ENCODE measurements at places on chromosomes 7 and 10. TPM values are rescaled to one million over a fixed set of nuclear protein-coding genes. Genes with fewer than 3 reads are reported as not detected.

DNA sequence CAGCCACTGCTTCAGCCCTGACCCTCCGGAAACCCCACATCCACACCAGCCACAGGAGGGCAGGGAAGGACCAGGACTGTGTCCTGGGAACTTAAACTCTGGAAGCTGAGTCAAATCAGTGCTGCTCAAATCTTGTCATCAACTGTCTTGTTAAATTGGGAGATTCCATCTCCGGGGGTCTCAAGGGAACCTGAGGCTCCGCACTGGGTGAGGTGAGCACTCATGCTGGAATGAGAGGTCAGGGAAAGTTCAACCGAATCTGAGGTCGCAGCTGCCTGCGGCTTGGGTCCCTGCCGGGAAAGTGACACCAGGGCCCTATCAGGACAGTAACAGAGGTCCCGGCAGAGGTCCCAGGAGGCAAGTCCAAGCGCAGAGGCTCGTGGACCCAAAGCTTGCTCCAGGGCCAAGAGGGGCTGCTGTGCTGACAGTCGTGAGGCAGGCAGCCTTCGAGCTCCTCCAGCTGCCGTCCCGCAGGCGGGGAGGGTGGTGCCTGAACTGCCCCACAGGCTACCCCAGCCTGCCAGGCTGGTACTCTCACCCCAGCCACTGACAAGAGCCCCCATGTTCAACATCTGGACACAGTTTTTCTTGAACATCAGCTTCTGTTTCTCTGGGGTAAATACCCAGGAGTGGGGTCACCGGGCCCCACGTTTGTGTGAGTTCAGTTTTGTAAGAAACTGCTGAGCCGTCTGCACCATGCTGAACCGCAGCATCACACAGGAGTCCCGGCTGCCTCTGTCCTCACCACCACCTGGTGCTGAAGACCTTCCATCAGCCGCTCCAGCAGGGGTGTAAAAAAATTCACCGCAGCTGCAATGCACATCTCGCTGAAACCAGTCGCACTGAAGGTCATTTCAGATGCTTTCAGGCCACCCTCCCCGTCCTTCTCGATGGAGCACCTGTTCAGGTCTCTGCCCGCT lies 101.0 kb downstream of the DIP2C start:
- H3K27ac ChIP-seq = peak overlapping the region; percentile 68
- DNase-seq = no peak
- peaks cover 30% of the 10 kb centered on the region for H3K4me1 ChIP-seq
- no peaks in the 10 kb centered on the region for H3K27me3 ChIP-seq
- peaks cover 4% of the 10 kb centered on the region for H3K36me3 ChIP-seq

C7orf57 gene
- not detected for total RNA-seq

DNA sequence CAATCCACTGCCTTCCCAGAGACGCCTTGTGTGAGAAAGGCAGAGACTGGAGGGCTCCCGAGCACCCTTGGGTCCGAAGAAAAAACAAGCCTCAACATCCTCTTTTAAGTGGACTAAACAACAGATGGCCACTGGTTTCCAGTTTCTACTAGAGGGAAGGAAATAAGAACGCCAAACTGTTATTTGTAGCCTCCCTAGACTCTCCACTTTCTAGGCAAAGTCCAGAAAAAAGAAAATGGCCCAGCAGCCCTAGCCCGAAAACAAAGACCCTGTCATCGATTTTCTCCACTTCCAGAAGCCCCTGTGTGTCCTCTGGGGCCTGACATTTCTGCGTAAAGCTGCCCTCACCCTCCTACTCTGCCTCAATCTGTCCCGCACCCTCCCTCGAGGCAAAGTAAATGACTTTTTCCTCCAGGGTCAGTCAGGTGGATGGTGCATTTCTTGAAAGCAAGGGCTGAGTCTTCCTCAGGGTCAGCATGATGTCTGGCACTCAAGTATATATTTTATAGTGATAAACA lies 6.0 kb downstream of the RGS10 start:
- peaks cover 59% of the 10 kb centered on the region for H3K27me3 ChIP-seq
- no peak overlapping the region for H3K27ac ChIP-seq
- DNase-seq = no peak
- H3K36me3 ChIP-seq = no peaks in the 10 kb centered on the region
- no peak overlapping the region for H3K4me3 ChIP-seq
- H3K4me1 ChIP-seq = no peaks in the 10 kb centered on the region

DNA sequence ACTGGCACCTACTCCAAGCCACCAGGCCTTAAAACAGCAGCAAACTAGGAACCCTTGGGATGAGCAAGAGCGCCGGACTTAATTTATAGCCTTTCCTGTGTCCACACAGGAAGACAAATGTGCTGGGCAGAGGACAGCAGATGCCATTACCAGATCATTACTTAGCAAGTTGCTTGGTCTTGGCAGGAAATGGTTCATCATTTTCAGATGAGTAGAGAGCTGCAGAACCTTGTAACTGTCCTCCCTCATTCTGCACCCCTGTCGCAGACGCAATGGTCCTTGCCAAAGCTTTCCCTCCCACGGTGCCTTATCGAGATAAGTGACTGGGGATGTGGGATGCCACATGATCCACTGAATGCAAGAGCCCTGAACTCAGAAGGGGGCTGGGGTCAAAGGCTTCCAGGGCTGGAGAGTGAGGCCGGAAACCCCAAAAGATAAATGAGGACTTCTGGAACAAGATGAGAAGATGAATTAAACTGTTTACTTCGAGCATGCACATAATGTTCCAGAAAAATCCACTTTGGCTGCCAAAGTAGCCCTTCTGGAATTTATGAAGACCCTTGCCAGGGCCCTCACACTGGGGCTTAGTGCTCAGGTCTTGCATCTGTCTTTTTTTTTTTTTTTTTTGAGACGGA lies 145.6 kb upstream of the ZNF32 start:
- no peak overlapping the region for H3K4me3 ChIP-seq
- H3K27ac ChIP-seq = no peak overlapping the region
- DNase-seq = no peak
- peaks cover 24% of the 10 kb centered on the region for H3K27me3 ChIP-seq

AS3MT gene
- 26.9 TPM for total RNA-seq

GRCh38 chr10:30967650-30968410 lies 63.8 kb downstream of the ZNF438 start:
- no peak overlapping the region for H3K4me3 ChIP-seq
- H3K4me1 ChIP-seq = peaks cover 12% of the 10 kb centered on the region
- DNase-seq = no peak

FZD1 gene
- total RNA-seq = 11.8 TPM

PYROXD2 gene
- total RNA-seq = 15.8 TPM

DNA sequence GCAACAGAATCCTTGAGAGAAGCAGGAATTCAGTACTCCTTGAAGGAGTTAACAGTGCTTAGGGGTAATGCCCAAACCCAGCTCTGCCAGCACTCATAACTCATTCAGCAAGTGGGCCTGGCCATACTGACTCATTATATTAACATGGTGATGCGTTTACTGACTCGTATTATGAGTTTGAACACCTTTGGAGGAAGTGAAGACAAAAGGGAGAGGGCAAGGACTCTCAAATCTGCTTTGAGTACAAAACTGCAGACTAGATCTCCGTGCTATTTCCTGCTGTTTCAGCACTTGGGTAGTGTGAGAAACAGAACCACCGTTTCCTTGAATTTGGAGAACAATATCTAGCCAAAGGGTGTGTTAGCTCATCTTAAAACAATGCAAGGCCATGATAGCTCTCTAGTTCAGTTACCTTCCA lies 30.8 kb downstream of the SLC16A9 start:
- no peak overlapping the region for H3K4me3 ChIP-seq
- H3K36me3 ChIP-seq = no peaks in the 10 kb centered on the region
- H3K27me3 ChIP-seq = no peaks in the 10 kb centered on the region
- no peak overlapping the region for H3K27ac ChIP-seq
- no peak for DNase-seq
- H3K4me1 ChIP-seq = no peaks in the 10 kb centered on the region

- H3K27me3 ChIP-seq = no peaks in the 10 kb centered on the region
- H3K4me3 ChIP-seq = no peak overlapping the region
- H3K27ac ChIP-seq = peak overlapping the region; percentile 50
- DNase-seq = no peak
- H3K36me3 ChIP-seq = peaks cover 30% of the 10 kb centered on the region
These were observed 46.8 kb downstream of the HIPK2 start for GRCh38 chr7:139730746-139731612.

CAV1 gene
- 0.84 TPM for total RNA-seq

PANK1 gene
- total RNA-seq = 38.0 TPM

GRCh38 chr10:119784340-119785067 lies 58.7 kb downstream of the INPP5F start:
- H3K4me3 ChIP-seq = no peak overlapping the region
- no peaks in the 10 kb centered on the region for H3K27me3 ChIP-seq
